Occipital lobe (tissue), 3 donors: ENCODE measurements at places on chromosomes 3 and 15. TPM values are rescaled to one million over a fixed set of nuclear protein-coding genes. Genes with fewer than 3 reads are reported as not detected.

DNA sequence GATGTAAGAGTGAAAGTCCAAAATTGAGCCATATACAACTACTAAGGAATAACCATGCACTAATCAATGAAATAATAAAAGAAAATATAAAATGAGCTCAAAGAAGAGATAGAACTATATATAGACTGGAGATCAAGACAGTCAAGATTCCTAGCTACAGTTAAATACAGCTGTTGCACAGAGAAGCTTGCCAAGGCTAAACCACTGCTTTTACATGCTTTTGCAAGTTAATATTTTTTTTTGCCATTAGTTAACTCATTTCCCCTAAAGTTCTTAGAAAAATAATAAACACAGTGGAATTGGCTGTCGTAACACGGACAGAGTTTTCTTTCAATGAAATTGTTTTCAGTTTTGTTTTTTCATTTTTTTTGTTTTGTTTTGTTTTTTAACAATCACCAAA lies 123.0 kb downstream of the VGLL3 start:
- DNase-seq, result no peak

DNA sequence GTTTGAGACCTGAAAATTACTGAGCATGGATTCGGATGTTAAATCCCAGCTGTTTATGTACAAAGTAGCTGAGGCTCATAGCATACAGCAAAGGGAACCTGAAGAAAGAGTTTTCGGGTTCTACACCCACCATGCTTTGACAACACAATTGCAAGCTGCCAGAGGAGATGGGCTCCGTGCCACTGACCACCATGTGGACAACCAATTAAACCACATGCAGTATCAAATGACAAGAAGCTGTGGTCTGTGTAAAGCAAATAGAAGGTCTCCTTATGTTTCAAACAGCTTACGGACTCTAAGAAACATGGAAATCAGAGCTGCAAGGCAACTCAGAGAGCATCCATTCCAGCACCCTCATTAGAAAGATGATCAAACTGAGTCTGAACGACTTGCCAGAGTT lies 12.9 kb downstream of the GABRB3 start:
- DNase-seq, result no peak

The GCNT3 gene
- total RNA-seq, result not detected

The TRPC1 gene
- 157 TPM for total RNA-seq

The KNG1 gene
- total RNA-seq, result not detected

The ZBED2 gene
- not detected for total RNA-seq

The ANKRD63 gene
- not detected for total RNA-seq

The ISLR gene
- total RNA-seq, result 8.9 TPM
